ENCODE measurements at places on chromosomes 16 and 17.
A peak's percentile ranks its signal among the peaks of the same experiment; 100 is the strongest.

DNA sequence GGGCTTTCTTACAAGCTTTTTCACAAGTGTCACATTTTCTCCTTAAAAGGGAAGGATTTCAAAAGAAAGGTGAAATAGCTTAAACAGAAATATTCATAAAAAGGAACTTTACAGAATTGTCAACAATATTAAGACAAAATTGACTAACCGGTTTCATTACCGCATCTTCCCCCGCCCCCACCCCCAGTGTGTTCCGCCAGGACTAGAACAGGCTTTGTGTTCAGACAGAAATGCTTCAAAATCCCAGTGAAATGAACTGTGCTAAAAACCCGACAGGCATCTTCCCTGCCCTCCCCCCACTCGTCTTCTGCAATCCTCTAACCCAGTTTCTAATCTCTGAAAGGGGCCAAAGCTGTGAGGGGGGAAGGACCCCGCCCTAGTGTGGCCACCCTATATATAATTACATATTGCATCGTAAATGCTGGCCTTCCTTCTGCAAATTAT, 990 bp upstream of the ROGDI start:
- peak; percentile 28 for DNase-seq

- peak; percentile 57 for DNase-seq
Observed at GRCh38 chr17:41500131-41500911, 5.1 kb downstream of the KRT13 start.

- no peak for DNase-seq
Observed at GRCh38 chr17:5770441-5771270, 186.3 kb upstream of the NLRP1 start.

GRCh38 chr16:71927383-71927782, 32.1 kb downstream of the IST1 start:
- DNase-seq = no peak

GRCh38 chr17:72996791-72997190, 95.7 kb downstream of the SLC39A11 start:
- DNase-seq = no peak

- no peak for DNase-seq
Observed at GRCh38 chr17:7196651-7197401, 17.7 kb upstream of the ASGR1 start.
